ENCODE measurements at places on chromosomes 2 and 18.
A peak's percentile ranks its signal among the peaks of the same experiment; 100 is the strongest.

DNA sequence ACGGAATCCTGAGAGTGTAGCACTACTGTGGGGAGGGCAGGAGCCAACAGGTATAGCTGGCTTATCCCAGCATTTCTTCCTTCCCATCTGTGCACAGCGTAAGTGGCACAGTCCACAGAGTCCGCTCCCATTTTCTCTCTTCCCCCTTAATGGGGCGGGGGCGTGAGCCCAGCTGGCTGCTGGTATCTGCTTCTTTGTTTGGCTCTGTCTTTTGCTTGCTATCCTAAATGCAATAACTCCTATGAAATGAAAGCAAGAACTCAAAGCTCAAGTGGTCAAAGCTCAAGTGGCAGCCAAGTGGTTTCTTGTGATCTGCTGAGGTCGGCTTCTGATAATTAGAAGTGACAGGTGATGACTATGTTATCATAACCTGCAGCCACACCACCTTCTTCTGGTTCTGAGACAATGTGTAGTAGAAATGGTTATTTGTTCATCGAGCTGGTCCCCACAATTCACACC, 192.7 kb downstream of the PLCL1 start:
- no peak for DNase-seq

GRCh38 chr2:143030127-143030526, 99.1 kb upstream of the ARHGAP15 start:
- no peak for DNase-seq

GRCh38 chr2:3466482-3466863, 52.9 kb downstream of the ADI1 start:
- DNase-seq: no peak

DNA sequence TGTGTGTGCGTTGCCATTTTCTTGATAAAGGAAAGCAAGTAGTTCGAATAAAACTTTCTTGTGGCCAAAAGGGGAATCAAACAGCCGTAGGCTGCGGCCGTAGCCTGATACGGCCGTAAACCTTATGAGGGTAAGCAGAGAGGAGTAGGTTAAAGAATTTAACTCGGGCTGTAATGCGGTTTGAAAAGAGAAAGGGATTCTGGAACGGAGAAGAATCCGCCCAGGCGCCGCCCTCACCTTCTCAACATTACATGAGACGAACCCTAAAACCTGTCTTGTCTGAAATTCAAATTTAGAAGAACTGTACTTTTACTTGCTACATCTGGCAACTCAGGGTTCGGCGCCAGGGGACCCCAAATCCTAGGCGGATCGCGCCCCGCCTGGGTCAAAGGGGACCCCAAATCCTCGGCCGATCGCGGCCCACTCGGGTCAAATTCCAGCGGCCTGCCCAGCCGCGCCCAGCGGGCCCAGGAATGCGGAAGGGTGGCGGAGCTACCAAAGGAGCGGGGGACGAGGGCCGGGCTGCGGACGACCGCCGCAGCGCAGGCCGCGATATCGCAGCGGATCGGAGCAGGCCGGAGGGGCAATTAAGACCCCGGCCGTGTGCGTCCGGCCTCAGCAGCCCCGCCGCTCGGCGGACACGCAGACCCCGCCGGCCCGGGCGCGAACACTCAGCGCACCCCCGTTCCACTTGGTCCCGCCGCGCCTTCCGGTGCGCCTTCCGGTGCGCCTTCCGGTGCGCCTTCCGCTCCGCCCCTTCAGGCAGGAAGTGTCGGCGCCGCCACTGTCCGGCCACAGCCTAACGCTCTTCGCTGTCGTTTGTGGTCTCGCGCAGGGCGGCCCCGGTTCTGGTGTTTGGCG, at the start of gene MYL12B:
Gene MYL12B (plus strand): TSS at position 761 of the 861 bp plus-strand sequence. CDS start 10,766 bp downstream, outside the sequence.
- DNase-seq: peak; percentile 81

- no peak for DNase-seq
Observed at GRCh38 chr18:48756511-48757226, 194.1 kb downstream of the SMAD7 start.

- peak; percentile 78 for DNase-seq
Observed at GRCh38 chr2:165401285-165401852, 68.1 kb upstream of the CSRNP3 start.

DNA sequence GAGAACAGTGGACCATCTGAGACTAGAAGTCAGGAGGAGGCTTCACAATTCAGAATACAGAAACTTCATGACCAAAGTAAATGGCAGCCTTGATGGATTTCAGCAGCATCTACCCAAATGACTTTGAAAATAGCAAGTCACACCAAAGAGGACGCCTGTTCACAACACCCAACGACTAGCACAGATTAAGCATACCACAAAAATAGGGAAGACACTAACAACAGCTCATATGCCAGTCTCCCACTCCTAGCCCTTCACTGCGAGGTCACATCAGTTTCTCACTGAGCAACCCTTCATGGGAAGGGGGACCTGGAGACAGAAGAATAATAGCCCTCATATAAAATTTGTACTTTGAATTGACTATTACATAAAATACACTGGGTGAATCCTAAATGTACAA, 228.4 kb upstream of the SLC39A10 start:
- DNase-seq: no peak

GRCh38 chr2:123953846-123954245, 71.2 kb upstream of the CNTNAP5 start:
- DNase-seq: no peak

GRCh38 chr2:200930947-200931626, 32.4 kb downstream of the ORC2 start:
- DNase-seq: no peak

DNA sequence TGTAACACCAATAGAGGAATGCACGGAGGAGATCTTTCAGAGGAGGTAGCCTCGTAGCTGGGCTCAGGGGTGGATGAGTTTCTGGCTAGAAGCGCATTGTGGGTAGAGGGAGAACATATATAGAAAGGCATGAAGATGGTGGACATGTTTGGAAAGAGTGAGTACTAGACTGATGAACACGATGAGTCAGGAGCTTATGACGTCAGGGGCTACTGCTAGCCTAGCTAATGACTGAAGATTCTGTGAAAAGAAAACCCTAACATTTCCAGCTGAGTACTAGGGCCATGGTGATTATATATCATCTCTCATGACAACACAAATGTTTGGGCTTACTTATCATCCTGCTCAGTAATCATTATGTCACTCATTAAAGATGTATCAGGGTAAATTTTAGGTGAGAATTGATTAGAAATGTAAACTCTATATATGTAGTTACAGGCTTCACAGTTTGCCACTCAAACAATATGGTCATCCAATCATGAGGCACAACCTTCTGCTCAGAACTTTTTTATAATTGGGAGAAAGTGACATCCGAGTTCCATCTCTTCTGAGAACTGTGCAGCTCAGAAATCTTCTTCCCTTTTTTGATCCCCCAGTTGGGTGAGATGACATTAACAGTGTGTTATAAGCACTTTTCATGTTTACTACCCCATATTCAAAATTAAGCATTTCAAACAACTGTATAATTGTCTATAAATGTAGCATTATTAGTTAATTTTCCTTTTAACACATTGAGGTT, 22.2 kb upstream of the IL1RN start:
- DNase-seq: peak; percentile 27

DNA sequence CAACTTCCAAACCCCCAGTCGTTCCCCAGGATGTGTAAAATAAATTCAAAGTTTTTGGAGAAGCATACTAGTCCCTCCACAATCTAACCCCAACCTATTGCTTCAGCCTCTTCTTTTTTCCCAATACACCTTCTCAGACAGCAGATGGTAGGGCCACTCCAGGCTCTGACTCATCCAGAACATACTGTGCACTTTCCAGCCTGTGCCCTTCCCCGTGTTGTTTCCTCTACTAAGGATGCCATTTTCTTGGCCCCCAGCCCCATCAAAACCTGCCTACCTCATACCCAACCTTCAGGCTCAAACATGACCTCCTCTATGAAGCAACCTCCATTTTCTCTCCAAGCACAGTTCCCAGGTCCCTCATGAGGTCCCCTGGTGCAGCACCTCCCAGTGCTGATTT, 669.3 kb downstream of the BCL11A start:
- no peak for DNase-seq

DNA sequence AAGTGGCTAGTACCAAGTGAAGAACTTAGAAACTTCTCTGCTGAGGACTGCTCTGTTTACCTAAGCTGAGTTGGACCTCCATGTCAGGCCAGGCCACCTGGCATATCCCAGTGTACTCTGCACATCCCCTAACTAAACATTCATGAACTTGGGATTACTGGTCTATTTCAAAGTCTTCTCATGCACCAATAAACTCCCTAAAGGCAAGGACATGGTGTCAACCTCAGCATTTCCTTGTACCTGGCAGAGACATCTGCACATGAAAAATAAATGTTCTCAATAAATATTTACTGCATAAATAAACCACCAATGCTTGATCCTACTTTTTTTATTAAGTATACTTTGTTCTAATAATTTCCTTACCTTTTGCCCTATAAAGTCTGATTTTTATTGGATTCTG, 124.8 kb downstream of the LAMA1 start:
- no peak for DNase-seq

DNA sequence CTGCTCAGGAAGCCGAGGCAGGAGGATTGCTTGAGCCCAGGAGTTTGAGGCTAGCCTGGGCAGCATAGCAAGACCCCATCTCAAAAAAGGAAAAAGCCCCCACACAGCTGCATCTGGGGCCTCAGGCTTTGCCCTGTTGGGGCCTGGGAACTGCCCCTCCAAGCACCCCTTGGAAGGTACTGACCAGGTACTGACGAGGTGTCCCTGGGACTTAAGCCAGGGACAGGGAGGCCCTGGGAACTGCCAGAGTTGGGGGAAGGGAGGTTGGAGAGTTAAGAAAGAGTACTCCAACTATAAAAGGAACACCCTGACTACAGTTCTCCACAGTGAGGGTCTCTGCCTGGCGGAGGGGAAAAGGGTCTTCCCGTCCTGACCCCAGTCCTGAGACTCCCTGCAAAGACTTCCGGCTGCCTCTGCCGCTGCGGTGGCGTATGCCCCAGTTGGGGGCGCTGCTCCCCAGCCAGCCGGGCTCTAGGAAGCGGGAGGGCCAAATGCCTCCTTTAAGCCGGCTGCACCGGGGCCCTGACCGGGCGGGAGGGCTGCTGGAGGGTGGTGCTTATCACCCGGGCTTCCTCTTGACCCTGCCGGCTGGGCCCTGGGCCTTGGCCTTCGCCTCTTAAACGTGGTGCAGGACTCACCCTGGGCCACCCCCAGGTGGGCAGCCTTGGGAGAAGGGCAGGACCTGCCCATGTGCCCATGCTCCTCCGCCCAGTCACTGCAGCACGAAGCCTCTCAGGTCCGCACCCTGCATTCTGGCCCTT, 12.8 kb downstream of the SLC30A3 start:
- peak; percentile 22 for DNase-seq

DNA sequence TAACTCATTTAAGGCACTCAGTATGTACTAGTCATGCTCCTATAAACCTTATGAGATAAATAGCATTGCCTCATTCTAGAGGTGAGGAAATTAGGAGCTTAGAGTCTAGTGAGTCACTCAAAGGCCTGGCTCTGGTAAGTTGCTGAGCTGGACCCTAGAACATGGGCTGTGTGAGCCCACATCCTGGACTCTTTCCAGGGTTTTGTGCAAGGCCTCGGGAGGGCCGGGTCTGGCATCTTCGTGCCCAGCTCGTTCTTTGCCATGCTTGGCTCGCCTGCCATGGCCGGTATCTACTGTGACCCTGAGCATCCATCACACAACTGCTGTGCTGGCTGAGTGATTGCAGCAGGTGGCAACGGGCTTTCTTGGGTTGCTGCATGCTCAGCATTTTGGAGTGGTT, 168.0 kb downstream of the LPIN1 start:
- peak; percentile 7 for DNase-seq

GRCh38 chr18:32760391-32760790, 12.4 kb downstream of the KLHL14 start:
- no peak for DNase-seq

DNA sequence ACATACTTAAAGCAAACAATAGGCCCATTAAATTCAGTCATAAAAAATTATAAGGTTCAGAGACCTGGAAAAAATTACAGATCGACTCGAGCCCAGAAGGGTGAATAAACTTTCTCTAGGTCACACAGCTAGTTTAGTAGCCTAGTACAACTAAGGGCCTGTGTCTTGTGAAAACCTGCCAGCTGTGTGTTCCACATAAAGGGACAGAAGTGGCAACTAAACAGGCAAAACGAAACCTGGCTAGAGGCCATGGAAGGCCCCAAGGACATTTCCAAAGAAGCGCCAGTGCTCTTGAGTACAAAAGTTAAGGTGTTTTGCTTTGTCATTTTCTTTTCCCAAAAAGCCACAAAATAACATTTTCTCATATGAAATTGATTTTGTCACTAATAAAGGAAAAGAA, 164.9 kb downstream of the L3MBTL4 start:
- no peak for DNase-seq

- peak; percentile 50 for DNase-seq
Observed at GRCh38 chr2:38180754-38181153, 104.8 kb upstream of the CYP1B1 start.

DNA sequence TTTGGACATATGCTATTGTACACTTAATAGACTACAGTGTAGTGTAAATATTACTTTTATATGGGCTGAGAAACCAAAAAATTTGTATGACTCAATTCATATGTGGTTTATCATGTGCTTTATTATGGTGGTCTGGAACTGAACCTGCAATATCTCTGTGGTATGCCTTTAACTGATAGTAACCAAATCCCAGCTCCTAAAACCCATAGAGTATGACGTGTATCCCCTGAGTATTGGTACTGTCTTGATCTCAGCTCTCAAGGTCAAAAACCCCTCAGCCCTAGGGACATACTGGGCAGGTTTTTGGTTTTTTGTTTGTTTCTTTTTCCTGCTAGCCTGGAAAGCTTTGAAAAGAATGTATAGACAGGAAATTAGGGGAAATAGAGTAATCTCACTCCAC, 42.2 kb upstream of the ARHGAP15 start:
- no peak for DNase-seq

DNA sequence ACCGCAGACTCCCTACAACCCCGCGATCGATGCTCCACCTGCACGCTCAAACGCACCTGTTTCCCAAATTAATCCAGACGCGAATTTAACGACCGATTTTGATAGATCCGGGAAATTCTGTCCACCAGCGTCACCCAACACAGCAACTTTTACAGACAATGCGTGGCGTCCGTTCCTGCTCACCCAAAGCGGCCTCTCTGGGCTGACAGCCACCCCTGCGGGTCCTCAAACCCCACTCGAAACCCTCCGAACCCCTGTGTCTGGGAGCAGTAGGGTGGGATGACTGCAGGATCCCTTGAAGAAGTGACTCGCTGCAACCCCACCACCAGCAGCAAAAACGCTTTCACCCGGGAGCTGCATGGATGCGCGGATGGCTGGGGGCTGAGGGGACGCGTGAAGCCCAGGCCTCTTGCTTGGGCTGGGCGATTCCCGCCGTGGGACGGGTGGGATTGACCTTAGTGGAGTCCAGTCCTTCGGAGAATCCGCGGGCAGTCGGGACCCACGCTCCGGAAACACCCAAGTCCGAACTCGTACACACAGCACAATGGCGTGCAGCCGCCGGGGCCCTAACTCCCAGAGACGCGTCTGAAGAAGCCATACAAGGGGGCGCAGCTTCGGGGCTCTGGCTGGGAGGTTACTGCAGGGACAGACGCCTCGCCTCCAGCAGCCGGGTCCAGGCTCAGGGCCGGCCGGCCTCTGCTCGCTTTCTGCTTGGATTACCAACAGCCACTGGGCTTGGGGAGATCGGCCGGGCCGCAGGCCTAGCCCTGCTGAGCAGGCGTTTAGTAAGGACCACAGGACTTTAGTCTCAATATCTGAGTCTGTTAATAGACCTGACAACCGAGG, 31.1 kb upstream of the ATP6V1B1 start:
- no peak for DNase-seq

- no peak for DNase-seq
Observed at GRCh38 chr2:169684135-169684565, 10.1 kb downstream of the CFAP210 start.

GRCh38 chr2:18282026-18282425, 278.4 kb downstream of the RDH14 start:
- no peak for DNase-seq

GRCh38 chr2:223929571-223930102, 15.5 kb downstream of the WDFY1 start:
- no peak for DNase-seq

All from AG10803 (cell line).